ENCODE measurements at places on chromosomes 5 and 9.

GRCh38 chr5:83092619-83093018 lies 15.3 kb downstream of the XRCC4 start:
- DNase-seq, result no peak

GRCh38 chr5:142309747-142310318 lies 15.0 kb downstream of the SPRY4 start:
- DNase-seq, result no peak

DNA sequence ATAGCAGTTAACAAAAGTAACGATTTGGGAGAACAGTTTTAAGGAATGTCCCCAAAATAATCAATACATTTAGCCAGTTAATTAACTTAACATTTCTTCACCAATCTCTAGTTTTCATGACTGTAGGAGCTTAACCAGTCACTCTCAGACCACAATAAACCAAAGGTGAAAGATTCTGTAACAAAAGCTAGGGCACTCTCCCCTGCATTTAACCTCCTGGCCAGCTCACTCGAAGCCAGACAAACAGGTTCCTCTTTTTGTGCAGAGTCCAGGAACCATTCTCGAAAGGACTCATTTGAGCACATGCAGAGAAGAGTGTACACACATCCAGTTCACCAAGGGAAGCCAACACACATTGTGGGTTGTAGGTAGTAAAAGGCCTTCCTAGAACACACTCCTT lies 6.5 kb downstream of the IL7R start:
- no peak for DNase-seq

GRCh38 chr9:14373336-14373666 lies 59.4 kb upstream of the NFIB start:
- no peak for DNase-seq

- DNase-seq, result no peak
Observed at GRCh38 chr5:82605441-82605973, 327.4 kb upstream of the RPS23 start.

DNA sequence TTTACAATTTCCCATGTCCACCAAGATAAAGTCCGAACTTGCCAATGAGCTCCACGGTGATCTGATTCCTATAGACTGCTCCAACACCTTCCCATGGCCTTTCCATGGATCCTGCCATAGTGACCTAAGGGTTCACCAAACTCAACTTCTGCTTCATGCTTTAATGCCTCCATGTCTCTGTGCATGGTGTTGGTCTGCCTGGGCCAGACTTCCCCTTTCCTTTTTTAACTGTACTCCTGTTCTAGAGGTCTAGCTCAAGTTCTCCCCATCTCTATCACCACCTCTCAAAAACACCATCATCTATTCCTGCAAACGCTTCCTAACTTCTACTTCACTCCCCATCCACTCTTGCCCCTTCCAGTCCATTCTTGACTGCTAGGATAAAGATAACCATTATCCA lies 14.8 kb upstream of the SMARCA2 start:
- DNase-seq, result no peak

GRCh38 chr5:81537905-81538547 lies 144.1 kb upstream of the ACOT12 start:
- no peak for DNase-seq

GRCh38 chr9:123614306-123615263 lies 258.6 kb downstream of the CRB2 start:
- no peak for DNase-seq

- peak; percentile 2 for DNase-seq
Observed at GRCh38 chr9:8489835-8490234, 690.3 kb upstream of the DMAC1 start.

DNA sequence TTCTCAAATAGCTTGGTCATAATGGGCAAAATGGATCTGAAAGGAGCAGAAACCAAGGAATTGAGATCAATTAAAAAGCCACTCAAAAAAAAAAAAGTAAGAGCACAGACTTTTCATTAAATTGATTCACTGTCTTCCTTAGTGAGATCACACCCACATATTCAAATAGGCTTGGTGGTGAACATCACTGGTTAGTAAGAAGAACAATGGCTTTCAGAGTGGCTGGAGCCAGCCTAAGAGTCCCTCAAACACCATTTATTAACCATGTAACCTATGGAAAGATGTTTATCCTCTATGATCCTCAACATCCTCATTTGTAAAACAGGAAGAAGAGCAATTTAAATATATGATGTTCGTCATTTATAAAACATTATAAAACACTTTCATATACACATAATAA lies 12.4 kb downstream of the CCDC112 start:
- DNase-seq, result no peak

DNA sequence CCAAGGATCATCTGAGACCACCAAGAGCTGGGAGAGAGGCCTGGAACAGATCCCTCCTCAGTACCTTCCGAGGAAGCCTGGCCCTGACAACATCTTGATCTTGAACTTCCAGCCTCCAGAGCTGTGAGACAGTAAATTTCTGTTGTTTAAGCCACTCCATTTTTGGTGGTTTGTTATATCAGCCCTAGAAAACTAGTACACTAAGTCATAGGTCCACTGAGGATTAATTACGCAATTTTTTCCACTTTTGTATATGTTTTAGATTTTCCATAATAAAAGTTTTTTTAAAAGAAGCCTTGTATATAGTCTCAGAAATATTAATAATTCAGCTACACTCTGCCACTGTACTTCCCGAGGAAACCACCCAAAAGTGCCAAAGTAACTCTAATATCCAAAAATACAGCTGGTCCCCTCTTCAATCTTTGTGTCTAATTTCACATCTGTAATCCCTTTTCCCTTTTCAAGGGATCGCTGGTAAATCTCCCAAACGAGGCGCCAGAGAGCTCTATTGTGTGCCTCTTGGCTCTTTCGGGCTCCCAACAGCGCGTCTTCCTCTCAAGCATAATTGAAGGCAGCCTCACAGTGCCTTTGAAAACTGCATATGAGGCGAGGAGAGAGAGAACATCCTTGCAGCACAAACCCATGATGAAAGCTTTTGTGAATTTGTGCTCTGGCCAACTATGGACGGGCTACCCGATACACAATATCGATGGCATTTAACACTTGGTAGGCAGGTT lies 32.7 kb downstream of the PRUNE2 start:
- peak; percentile 75 for DNase-seq

GRCh38 chr5:77599679-77600078 lies 38.8 kb downstream of the OTP start:
- DNase-seq, result no peak

- DNase-seq, result peak; percentile 57
Observed at GRCh38 chr5:154308443-154309370, 118.2 kb downstream of the GALNT10 start.

DNA sequence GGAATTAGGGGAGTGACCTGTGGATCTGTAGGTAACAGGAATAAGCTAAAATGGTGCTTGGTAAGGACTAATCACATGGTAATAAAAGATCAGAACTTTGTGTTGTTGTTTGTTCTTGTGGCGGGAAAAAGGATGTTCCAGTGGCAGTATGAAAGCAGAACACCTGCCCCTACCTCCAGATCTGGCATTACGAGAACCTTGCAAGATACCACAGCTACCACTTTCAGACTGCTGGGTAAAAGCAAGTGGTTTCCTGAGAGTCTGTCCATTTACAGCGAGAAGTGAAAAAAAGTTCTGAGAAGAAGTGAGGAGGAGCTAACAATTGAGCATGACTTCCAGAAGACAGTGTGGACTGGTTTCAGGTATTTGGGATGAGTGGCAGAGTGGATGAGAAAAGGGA lies 252.5 kb downstream of the TLE4 start:
- no peak for DNase-seq

DNA sequence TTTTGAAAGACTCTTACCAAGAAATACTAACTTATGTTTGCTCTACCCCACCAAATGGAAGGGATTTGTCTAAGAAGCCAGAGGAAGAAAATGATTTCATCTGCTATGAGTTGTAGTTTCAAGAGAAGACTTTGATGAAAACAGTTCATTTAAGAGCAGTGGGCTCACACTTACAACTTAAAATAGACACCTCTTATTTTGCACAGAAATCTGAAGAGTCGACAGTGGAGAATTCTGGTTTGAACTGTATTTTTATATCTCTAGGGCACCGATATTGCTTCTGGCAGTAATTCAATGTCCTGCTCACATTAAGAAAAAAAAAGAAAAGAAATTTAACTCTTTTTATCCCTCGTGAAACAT lies 1.9 kb upstream of the DAB2 start:
- no peak for DNase-seq

Measured in fibroblast of mammary gland (primary cell).